T follicular helper cell (primary cell): ENCODE measurements at places on chromosomes 11 and 22.

DNA sequence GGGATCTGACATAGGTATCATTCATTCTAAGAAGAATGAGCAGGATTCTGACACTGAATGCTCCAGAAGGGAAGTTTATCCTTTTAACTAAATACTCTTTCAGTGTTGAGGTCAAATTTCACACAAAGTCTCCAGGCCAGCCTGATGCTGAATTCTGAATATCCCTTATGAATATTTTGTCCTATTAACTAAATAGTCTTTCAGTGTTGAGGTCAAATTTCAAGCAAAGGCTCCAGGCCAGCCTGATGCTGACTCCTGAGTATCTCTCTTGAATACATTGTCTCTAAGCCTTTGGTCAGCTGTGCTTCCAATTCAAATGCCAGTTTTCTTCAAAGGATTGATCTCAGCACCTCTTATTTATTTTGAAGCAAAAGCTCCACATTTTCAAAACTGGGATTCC lies 676.8 kb downstream of the NTM start:
- no peak for DNase-seq

DNA sequence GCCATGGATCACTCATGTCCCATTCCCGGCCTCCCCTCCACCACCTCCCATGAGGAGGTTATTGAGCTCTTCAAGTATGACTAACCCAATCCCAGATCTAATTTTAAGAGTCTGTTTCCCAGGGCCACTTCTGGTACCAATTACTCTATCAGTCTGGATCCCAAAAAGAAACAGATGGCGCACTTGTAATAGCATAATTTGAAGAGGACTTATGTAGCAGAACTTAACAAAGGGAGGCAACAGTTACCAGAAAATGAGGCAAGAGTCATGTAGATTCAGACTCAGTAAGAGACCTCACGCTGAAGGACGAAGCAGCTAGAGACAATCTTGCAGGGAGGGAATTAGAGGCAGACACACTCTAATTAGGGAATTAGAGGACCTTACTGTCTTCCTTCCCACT lies 46.9 kb downstream of the DDX6 start:
- DNase-seq, result no peak

GRCh38 chr22:20268279-20269012 lies at the start of gene RTN4R:
Gene RTN4R (minus strand): TSS chr22:20268318. CDS start chr22:20268092, 226 bp downstream.
- peak; percentile 27 for DNase-seq

DNA sequence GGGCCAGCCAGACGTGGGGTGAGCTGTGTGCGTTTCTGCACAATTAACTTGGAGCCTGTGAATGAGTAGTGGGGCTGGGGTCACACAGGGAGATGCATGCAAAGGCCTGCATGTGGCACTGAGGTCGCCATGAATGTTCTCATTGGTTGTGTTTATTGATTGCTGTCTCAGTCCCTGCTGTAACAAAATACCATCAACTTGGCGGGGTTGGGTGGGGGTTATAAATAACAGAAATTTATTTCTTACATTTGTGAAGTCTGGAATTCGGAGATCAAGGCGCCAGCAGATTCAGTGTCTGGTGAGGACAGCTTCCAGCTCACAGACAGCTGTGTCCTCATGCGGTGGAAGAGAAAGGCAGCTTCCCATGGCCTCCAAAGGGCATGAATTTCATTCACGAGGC lies 29.3 kb upstream of the PHF21B start:
- DNase-seq, result no peak

- DNase-seq, result no peak
Observed at GRCh38 chr11:59254286-59254685, 41.6 kb upstream of the MPEG1 start.

- DNase-seq, result no peak
Observed at GRCh38 chr22:46801826-46802607, 39.6 kb downstream of the TBC1D22A start.

GRCh38 chr11:46286789-46287188 lies 9.3 kb downstream of the CREB3L1 start:
- no peak for DNase-seq

DNA sequence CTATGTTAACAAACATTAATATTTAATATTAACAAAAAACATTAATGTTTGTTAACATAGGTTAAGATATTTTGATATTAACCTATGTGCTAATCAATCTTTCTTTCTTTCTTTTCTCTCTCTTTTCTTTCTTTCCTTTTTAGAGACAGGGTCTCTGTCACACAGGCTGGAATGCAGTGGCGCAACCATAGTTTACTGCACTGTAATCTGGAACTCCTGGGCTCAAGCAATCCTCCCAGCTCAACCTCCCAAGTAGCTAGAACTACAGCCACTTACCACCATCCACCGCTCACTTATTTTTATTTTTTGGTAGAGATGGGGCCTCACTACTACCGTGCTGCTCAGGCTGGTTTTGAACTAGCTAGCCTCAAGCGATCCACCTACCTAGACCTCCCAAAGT lies 13.2 kb downstream of the SIK3 start:
- no peak for DNase-seq

- no peak for DNase-seq
Observed at GRCh38 chr11:10762913-10763421, 11.9 kb downstream of the CTR9 start.

DNA sequence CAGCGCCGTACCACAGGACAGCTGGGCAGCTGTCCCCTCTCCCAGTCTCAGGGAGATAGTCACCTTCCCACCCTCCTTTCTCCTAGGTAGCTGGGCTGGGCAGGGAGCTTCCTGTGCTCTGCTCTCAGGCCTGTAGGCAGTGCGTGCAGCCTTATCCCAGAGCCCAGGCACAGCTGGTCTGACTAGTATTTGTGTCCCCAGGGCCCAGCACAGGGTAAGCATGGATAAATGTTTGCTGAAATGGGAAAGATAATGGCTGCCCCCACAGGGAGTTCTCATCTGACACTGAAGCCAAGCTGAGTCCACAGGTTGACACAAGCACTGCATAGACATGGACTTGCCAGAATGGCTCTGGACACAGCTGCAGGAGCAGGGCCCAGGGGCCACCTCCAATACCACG lies 9.8 kb downstream of the SLC15A3 start:
- DNase-seq, result no peak

GRCh38 chr11:110295086-110295485 lies 1.3 kb downstream of the RDX start:
- no peak for DNase-seq

DNA sequence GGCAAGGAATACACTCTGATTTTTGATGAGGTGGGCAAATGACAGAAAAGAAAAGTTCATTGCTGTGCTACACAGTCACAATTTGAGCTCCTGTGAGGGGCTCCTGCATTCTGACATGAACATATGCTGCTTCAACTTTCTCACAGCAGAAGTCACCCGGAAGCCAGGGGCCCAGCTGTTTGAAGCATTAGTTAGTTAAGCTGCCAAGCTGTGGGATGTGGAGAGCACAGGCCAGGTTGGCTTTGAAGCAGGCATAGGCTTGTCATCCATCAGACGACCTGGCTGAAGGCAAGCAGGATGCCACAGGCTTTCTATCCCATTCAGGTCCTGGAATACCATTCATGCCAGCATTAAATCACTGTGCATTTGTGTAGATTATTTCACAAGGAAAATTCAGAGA lies 63.1 kb downstream of the MTNR1B start:
- no peak for DNase-seq

DNA sequence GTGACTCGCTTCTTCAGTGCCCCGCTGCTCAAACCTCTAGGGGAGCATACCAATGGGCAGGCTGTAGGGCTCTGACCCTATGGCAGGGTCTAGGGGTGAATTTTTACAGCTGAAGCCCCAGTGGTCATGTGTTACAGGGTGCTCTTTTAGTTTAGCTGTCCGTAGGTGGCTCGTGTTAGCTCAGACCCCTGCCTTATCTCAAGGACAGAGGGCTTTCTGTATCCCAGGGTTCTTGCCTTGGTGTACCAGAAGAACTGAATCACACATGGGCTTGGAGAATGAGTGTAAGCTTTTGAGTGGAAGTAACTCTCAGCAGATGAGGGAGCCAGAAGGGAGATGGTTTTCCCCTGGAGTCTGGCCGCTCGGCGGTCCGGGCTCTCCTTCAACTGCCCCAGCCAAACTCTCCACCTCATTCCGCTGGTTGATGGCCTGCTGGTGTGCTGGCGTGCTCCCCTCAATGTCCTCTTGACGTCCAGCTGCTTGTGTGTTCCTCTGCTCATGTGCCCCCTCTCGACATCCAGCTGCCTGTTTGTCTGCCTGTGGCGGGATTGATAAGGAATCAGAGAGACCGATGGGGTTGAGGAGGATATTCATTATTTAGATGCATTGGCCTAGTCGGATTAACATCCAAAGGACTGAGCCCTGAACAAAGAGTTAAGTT lies 37.5 kb downstream of the BIRC2 start:
- no peak for DNase-seq

DNA sequence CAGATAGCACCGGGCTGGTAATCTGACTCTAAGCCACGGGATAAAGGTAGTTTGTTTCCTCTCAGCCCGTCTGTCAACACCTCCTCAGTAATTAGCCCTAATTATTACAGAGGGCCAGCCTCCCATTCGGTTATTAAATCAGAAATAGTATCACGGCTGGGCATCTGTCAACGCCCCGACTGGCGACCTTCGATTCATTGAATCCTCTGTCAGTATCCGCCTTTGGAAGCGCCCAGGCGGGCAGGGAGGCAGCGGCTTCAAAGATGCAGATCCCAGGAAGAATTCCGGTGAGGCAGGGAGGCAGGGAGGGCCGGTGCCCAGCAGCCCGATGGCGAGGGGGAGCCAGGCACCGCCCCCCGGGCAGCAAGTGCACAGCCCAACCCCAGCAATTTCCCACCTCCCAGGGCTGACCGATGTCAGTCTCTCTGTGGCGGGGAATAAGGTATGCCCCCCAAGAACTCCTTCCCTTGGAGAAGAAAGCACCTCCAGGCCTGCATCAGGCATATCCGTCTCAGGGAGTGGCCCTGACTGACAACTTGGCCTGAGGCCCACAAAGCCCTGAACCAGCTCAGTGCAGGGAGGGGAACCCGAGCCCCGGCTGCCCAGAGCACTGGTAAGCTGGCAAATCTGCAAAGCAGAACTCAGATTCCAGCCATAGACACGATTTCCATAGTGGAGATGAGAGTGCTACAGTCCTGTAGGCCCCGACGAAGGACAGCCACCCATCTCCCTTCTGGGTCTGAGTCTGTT lies 11.4 kb downstream of the GNB1L start:
- DNase-seq, result no peak

- no peak for DNase-seq
Observed at GRCh38 chr11:93330446-93330984, at the start of gene DEUP1. Gene DEUP1 (plus strand): TSS chr11:93330742. CDS start chr11:93332260, 1,518 bp downstream.

GRCh38 chr11:82823647-82824619 lies 76.3 kb downstream of the PRCP start:
- DNase-seq, result no peak

DNA sequence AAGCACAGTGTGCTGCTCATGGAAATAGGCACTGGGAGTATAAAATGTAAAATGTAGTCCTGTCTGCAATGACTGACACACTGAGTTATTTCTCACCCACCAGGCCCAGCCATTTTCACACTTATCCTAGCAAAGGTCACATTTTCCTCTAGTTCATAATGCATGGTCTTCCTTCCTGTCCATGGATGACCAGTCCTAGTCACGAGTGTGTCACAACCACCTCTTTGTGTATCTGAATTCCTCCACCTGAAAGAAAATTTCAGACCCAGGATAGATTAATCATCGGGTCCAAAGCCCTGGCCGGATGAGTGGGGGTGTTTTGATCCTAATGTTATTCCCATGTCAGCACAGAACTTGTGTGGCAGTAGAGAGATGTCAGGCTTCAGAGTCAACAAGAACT lies at the start of gene MRGPRX4:
Gene MRGPRX4, plus strand, starts transcription at position 172 of the 400 bp plus-strand sequence. CDS start 420 bp downstream, outside the sequence.
- no peak for DNase-seq

GRCh38 chr11:103994094-103994493 lies 42.3 kb upstream of the DDI1 start:
- no peak for DNase-seq

GRCh38 chr22:35488513-35488912 lies 52.1 kb upstream of the RASD2 start:
- DNase-seq, result no peak

DNA sequence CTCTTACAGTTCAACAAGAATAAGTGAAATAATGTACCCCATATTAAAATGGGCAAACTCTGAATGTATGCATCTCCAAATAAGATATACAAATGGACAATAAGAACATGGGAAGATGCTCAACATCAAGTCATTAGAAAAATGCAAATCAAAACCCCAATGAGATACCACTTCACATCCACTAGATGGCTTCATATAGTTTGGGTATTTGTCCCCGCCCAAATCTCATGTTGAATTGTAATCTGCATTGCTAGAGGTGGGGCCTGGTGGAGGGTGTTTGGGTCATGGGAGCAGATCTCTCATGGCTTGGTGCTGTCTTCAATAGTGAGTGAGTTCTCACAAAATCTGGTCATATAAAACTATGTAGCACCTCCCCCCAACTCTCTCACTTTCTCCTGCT lies 5.7 kb downstream of the MPZL2 start:
- DNase-seq, result no peak

DNA sequence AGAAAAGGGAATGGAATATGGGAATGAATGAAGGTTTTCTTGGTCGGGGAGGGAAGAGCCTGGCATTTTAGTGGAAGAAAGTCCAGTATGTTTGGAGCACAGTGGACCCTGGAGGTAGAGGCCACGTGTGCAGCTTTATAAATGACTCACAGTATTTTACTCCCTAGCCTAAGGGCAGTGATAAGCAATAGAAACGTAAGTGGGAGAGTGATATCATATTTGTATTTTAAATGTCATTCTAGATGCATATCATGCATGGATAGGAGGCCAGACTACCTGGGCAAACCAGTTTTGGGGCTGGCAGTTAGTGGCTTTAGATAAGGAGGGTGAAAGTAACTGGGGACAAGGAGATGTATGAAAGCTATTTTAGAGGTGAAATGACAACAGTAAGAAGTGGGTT lies 174.1 kb downstream of the ARHGAP42 start:
- DNase-seq, result no peak

DNA sequence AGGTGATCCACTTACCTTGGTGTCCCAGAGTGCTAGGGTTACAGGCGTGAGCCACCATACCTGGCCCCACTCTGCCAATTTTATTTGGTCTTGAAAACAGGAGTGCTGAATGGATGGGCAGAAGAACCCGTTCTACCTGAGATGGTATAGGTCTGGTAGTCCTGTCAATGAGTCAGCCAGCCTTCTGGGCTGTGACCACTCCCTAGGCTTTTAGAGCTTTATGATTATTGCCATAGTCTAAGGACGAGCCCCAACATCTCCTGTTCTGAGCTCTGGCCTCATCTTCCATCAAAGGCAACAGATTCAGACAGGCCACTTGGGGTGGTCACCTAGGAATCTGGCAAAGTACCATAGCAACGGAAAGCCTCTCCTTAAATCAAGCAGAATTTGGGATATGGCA lies 11.5 kb downstream of the ZDHHC5 start:
- DNase-seq, result no peak

DNA sequence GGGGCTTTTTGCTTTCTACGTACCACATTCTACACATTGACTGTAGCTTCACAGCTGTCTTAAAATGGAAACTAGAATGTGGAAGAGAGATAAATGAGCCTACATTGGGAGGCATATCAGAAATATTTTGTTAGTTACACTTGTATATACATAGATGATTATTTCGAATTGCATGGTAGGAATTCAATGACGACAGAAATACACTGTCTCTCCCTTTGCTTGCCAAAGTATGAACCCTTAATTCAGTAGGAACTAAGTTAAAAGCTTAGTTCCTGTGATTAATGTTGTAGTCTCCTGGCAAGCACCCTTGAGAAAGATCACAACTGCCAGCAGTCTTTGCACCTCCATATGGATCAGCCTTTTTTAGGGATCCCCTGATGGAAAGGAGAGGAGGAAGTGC lies 10.1 kb downstream of the C11orf87 start:
- no peak for DNase-seq

GRCh38 chr11:27367881-27368280 lies 4.9 kb upstream of the CCDC34 start:
- no peak for DNase-seq
